ENCODE measurements at places on chromosomes 7 and 10.

DNA sequence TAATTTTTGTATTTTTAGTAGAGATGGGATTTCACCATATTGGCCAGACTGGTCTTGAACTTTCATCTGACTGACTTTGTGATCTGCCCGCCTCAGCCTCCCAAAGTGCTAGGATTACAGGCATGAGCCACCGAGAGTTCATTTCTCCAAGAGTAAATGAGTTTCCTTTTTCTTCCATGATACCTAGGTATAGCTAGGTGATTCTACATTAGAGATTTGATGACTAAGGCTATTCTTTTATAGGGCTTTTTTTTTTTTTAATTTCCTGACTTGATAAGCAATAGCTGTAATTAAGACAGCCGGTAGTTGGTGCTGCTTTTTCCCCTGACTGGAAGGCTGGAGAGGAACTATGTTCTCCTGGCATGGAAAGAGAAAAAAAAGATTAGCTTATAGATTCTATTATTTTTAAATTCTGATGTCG lies 3.3 kb downstream of the PTPN12 start:
- DNase-seq = no peak

GRCh38 chr7:1055491-1055955 lies 11.2 kb downstream of the GPR146 start:
- DNase-seq = no peak

DNA sequence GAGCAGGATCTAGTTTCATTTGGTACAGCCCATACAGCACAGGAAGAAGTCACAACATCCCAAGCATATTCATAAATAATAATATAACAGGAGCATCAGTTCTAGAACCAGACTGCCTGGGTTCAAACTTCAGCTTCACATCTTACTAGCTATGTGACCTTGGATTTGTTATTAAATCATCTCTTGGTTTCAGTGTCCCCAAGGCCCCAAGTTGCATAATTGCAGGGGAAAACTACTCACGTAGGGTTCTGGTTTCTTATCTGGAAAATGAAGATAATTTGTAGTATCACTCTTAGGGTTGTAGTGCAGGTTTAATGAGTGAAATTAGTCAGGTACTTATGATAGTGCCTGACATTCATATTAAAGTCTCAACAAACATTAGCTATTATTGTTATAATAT lies 5.5 kb upstream of the IQUB start:
- DNase-seq = no peak

DNA sequence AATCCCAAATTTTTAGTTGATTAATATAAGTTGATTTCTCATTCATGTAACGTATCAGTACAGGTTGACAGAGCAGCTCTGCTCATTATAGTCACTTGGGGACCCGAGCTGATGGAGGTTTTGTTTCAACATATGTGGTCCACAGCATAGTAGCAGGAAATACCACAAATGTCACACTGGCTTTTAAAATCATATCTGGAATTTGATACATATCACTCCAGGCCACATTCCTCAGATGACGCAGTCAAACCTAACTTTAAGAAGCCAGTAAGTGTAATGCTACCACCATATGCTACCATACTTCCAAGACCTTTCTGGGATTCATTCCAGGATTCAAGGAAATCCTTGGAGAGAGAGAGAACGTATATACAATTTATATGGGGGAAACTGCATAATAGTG lies 156.3 kb downstream of the PHF14 start:
- no peak for DNase-seq

GRCh38 chr10:26861205-26861998 lies 644 bp upstream of the ABI1 start:
- no peak for DNase-seq

DNA sequence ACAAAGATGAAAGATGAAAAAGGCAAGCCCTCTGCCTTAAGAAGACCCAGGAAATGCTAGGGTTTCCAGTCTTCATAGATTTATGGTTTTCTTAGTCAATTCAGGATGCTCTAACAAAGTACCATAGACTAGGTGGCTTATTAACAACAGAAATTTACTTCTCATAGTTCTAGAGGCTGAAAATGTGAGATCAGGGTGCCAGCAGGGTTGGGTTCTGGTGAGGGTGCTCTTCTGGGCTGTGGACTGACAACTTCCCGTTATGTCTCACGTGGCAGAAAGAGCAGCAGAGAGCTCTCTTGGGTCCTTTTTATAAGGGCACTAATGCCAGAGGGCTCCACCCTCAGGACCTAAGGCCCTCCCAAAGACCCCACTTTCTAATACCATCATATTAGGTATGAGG lies 23.7 kb downstream of the ELMO1 start:
- DNase-seq = peak; percentile 17

DNA sequence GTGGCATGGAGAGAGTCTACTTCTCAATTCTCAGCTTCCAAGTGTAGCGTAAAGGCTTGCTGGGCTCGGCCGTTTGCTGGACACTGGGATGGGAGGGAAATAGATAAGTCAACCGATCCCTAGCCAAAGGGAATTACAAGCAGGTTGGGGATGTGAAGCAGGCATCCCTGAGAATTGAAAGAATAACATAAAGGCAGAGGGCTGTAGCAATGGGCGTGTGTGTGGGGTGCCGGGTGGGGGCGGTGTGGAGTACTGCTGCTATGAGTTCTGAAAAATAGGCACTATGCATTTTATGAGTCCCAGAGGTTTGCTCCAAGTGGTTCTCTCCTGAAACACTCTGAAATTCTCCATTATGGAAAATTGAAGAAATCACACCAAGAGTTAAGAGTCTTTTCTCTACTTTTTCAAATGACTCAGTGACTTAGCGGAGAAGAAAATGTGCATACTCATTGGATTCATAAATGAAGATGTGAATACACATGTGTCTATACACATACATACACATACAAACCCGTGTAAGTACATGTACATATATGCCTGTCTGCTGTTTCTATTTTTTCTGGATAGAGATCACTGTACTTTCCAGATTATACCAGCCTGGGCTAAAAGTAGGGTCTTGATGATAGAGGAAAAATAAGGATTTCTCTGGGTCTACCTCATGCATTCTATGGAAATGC lies 65.4 kb downstream of the ADRA2A start:
- no peak for DNase-seq

GRCh38 chr7:151895008-151895630 lies 18.2 kb upstream of the PRKAG2 start:
- DNase-seq = no peak

DNA sequence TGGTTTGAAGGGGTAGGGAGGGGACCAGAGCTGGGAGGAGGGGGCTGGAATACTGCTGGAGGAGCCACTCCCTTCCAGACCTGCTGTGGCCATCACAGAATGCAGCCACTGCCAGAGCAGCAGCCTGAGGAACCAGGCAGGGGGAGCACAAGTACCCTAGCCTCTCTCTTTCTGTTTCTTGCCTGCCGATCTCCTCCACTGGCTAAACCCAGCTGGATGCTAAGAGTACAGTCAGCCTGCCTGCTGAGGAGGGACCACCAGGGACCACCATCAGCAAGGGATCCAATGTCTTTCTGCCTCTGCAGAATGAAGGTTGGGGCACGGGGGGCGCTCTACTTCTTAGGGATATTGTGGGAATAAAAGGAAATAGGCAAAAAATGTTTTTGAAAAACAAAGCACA lies 4.7 kb downstream of the BLVRA start:
- no peak for DNase-seq

DNA sequence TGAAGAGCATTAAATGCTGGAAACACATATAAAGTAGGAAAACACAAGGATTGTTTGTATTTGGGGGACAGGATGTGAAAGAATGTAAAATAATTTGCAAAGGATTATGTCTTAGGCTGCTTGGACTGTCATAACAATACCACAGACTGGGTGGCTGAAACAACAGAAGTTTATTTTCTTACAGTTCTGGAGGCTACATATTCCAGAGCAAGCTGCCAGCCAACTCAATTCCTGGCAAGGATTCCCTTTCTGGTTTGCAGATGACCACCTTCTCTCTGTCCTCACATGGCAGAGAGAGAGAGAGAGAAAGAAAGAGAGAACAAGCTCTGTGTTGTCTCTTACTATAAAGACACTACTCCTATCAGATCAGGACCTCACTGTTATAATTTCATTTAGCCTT lies 8.8 kb upstream of the LAMB4 start:
- no peak for DNase-seq

GRCh38 chr7:100793806-100794660 lies 33.3 kb downstream of the EPHB4 start:
- no peak for DNase-seq

DNA sequence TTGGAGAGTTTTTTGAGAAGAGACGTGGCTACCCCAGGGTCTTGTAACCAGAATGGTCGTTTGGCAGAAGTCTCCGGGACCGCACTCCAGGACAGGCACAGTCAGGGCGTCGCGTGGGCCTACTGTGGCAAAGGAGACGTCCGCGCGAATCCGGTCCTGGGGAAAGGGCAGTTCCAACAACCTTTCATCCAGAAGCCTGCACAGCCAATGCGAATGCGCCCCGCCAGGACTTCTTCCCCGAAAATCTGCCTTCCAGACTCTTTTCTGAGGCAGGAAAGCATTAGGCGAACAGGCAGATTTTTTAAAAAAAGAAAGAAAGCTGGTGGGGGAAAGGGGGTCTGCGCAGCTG lies 2.0 kb downstream of the HPSE2 start:
- no peak for DNase-seq

GRCh38 chr7:41189866-41190265 lies 513.0 kb downstream of the INHBA start:
- peak; percentile 73 for DNase-seq

All from suppressor macrophage treated with lipopolysaccharide for 1 hour (primary cell).